ENCODE measurements at places on chromosomes 7 and 10. TPM values are rescaled to one million over a fixed set of nuclear protein-coding genes. Genes with fewer than 3 reads are reported as not detected.

The LIPF gene
- not detected for total RNA-seq

The WIPF3 gene
- total RNA-seq = 0.21 TPM

The FAM24B gene
- 8.0 TPM for total RNA-seq

The OR2A12 gene
- total RNA-seq = not detected

The EIF5AL1 gene
- 2.7 TPM for total RNA-seq

The BNIP3 gene
- 33.2 TPM for total RNA-seq

The TSPAN12 gene
- total RNA-seq = 1.5 TPM

The EXOSC1 gene
- 52.7 TPM for total RNA-seq

Data from A673 (cell line).